ENCODE measurements at places on chromosomes 7 and 10.

DNA sequence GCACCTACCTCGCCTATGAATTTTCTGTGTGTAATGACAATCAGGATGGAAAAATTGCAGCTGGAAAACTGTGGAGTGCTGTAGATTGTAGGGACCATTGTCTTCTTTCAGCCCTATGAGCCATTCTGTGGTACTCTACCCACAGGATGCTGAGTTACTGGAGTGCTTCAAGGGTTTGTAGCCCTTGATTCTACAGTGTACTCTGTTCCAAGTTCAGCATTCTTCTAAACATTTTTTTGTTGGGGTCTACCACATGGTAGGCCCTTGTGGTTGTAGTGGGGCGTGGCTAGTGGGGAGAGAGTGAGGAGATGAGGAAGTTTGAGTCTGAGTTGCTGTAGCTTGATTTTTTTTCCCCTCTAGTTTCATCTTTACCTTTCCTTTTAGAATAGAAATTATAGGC, 33.5 kb downstream of the REEP3 start:
- H3K27me3 ChIP-seq: no peaks in the 10 kb centered on the region
- H3K36me3 ChIP-seq: no peaks in the 10 kb centered on the region

DNA sequence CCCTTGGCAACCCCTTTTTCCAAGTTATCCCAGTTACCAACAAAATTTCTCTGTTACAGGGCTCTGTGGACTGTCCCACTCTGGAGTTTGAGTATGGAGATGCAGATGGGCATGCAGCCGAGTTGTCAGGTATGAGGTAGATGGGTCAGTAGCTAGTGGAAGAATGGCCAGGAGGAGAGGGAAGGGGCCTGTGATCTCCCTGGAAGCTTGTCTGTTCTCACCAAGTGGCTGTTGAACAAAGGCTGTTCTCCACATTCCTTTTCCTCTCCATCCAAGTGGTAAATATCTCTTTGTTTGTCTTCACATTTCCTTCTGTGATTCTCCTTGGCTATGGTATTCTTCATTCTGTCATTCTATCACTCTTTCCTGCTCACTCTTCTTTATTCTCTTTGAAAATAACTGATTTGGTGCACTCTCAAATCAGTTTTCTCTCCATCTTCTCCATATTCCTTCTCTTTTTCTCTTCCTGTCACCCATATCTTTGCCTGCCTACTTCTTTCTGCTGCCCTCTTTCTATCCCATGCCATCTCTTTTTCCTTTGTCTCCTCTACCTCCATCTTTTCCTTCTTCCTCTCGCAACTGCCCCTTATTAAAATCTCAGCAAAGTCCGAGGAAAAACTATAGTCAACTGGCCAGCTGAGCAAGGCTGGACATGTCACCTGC, 5.9 kb downstream of the STRIP2 start:
- no peak for DNase-seq
- H3K27me3 ChIP-seq: peaks cover 2% of the 10 kb centered on the region
- peaks cover 8% of the 10 kb centered on the region for H3K36me3 ChIP-seq
- H3K4me3 ChIP-seq: no peak overlapping the region
- peaks cover 23% of the 10 kb centered on the region for H3K4me1 ChIP-seq

GRCh38 chr7:160958-161725, 31.2 kb upstream of the FAM20C start:
- H3K4me1 ChIP-seq: peaks cover 6% of the 10 kb centered on the region
- DNase-seq: no peak

- H3K27ac ChIP-seq: no peak overlapping the region
- H3K36me3 ChIP-seq: no peaks in the 10 kb centered on the region
- peaks cover 2% of the 10 kb centered on the region for H3K27me3 ChIP-seq
These were observed 17.1 kb downstream of the GRID1 start for GRCh38 chr10:86349474-86349873.

DNA sequence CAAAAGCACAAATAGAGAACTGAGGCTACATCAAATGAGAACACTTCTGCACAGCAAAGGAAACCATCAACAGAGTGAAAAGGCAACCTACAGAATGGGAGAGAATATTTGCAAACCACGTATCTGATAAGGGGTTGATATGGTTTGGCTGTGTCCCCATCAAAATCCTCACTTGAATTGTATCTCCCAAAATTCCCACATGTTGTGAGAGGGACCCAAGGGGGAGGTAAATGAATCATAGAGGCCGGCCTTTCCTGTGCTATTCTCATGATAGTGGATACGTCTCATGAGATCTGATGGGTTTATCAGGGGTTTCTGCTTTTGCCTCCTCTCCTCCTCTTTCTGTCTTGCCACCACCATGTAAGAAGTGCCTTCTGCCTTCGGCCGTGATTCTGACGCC, 120.6 kb upstream of the FRMD4A start:
- no peak overlapping the region for H3K27ac ChIP-seq
- H3K27me3 ChIP-seq: peaks cover 5% of the 10 kb centered on the region
- DNase-seq: no peak
- H3K4me1 ChIP-seq: no peaks in the 10 kb centered on the region

DNA sequence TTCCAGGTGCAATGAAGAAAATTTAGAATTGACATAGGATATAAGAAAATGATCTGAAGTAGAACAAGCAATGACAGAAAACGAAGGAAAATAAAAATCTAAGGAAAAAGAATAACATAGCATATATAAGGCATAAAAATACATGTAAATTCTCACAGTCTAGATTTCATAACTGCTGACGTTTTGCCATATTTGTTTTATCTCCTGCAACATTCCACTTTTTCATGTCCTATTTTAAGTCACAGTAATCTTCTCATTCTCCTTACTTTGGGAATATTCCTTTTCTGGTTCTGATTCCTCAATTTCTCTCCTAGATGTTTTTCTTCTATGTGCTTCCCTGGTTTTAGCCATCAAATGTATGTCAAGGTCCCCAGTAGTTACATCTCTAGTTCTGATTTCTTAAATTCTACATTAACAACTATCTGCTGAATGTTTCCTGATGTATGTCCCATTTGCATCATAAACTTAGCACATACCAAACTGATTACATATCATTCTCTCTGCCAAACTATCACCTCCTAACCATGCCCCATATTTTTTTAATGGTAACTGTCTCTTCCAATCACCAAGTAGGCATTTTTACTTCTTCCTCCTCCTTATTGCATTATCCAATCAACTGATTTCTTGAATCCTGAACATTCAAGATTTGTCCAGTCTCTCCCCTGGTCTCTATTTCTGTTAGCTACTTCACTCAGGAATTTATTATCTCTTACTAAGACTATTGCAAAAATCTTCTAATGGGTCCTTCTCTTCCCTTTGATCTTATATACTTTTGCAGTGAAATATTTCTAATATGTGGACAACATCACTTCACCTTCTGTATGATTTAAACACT, 171.3 kb downstream of the DNAJC1 start:
- H3K27ac ChIP-seq: no peak overlapping the region
- no peak for DNase-seq
- H3K27me3 ChIP-seq: peaks cover 9% of the 10 kb centered on the region
- H3K4me3 ChIP-seq: no peak overlapping the region
- no peaks in the 10 kb centered on the region for H3K4me1 ChIP-seq

DNA sequence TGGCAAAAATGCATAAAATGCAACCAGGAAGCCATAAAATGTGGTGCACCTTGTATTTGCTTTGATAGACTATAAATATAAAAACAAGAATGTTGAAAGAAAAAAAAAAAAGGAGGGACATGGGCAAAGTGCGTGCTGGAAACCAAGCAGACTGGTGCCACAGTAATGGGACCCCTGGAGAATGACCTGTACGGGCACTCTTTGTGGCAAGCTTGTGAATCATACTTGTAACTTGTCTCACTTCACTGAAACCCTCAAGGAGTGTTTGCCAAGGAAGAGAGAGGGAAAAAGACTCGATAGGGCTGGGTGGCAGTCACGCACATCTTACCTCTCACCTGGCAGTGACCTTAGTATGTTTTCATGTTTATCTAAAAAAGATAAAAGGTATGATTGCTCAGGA, 1183.6 kb downstream of the GATA3 start:
- DNase-seq: no peak
- H3K27me3 ChIP-seq: no peaks in the 10 kb centered on the region
- H3K4me1 ChIP-seq: no peaks in the 10 kb centered on the region
- H3K4me3 ChIP-seq: no peak overlapping the region
- H3K36me3 ChIP-seq: no peaks in the 10 kb centered on the region
- no peak overlapping the region for H3K27ac ChIP-seq

GRCh38 chr10:62047228-62047892, 145.9 kb downstream of the ARID5B start:
- no peak for DNase-seq
- H3K4me3 ChIP-seq: no peak overlapping the region
- H3K27ac ChIP-seq: no peak overlapping the region
- H3K4me1 ChIP-seq: peaks cover 20% of the 10 kb centered on the region

DNA sequence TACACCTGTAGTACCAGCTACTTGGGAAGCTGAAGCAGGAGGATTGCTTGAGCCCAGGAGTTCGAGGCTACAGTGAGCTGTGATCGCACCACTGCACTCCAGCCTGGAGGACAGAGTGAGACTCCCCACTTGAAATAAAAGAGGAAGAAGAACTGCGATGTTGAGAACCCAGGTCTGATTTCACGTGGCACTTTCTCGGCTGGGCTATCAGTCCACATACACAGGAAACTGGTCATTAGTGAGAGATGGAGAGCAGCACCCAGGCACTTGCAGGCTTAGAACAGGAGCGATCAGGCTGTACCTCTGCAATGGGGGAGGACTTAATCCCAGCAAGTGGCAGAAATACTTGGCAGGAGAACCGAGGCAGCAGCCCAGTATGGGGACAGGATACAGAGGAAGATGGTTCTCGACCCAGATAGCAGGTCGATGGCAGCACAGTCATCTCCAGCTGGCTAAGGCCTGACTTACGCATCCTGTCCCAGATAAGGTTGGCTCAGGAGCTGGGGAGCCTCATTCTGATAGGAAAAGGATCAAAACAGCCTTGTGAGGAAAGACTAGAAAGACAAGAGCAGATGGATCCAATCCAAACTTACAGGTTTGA, 487.7 kb upstream of the AUTS2 start:
- H3K27me3 ChIP-seq: peaks cover 6% of the 10 kb centered on the region
- no peak for DNase-seq

- no peak overlapping the region for H3K27ac ChIP-seq
- peaks cover 4% of the 10 kb centered on the region for H3K36me3 ChIP-seq
- H3K27me3 ChIP-seq: peaks cover 9% of the 10 kb centered on the region
- DNase-seq: no peak
- no peak overlapping the region for H3K4me3 ChIP-seq
These were observed 254.2 kb upstream of the C7orf33 start for GRCh38 chr7:148336411-148336810.

DNA sequence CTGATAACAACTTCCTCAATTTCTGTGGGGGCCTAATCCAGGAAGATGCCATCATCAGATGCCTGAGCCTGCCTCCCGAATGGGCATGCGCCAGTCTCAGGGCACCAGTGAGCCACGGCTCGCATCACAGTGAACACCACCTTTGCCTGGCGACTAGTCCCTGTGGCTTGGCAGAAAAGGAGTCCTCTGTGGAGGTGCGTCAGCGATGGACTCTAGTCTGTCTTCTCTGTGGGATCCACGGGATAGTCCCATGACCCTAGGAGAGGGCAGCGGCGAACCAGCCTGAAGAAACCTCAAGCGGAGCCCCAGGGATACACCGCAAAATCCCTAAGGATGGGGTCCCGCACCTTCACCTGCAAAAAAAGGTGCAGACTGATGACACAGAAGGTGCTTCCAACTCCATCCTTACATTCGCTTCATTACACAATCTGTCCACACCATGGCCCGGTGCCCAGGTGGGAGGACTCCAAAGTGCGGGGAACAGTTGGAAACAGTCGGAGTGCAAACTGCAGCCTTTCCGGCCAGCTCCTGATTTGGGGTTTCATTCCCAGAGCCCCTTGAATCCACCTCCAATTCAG, 35.1 kb upstream of the ZNF273 start:
- H3K4me3 ChIP-seq: no peak overlapping the region
- no peak for DNase-seq
- no peak overlapping the region for H3K27ac ChIP-seq
- H3K36me3 ChIP-seq: no peaks in the 10 kb centered on the region
- peaks cover 9% of the 10 kb centered on the region for H3K27me3 ChIP-seq
- no peaks in the 10 kb centered on the region for H3K4me1 ChIP-seq

- no peaks in the 10 kb centered on the region for H3K36me3 ChIP-seq
- DNase-seq: no peak
- no peak overlapping the region for H3K4me3 ChIP-seq
- peaks cover 6% of the 10 kb centered on the region for H3K27me3 ChIP-seq
These were observed 63.4 kb upstream of the AQP1 start for GRCh38 chr7:30848121-30848855.

DNA sequence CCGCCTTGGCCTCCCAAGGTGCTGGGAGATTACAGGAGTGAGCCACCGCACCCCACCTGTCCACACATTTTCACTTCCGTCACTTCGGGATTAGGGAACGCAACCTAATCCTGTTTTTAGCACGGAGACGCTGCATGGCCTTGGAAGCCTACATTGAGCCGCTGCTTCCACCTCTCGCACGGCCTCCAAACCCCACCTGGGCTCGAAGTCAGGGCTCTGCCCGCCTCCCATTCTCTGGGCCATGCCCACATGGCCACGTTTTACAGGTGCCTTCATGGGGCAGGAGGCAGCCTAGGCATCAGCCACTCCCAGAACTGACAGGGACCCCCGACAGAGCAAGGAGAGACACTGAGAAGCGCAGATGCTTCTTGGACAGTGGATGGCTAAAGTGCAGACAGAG, 100.6 kb downstream of the OAT start:
- DNase-seq: no peak
- peaks cover 5% of the 10 kb centered on the region for H3K4me1 ChIP-seq
- no peak overlapping the region for H3K27ac ChIP-seq

DNA sequence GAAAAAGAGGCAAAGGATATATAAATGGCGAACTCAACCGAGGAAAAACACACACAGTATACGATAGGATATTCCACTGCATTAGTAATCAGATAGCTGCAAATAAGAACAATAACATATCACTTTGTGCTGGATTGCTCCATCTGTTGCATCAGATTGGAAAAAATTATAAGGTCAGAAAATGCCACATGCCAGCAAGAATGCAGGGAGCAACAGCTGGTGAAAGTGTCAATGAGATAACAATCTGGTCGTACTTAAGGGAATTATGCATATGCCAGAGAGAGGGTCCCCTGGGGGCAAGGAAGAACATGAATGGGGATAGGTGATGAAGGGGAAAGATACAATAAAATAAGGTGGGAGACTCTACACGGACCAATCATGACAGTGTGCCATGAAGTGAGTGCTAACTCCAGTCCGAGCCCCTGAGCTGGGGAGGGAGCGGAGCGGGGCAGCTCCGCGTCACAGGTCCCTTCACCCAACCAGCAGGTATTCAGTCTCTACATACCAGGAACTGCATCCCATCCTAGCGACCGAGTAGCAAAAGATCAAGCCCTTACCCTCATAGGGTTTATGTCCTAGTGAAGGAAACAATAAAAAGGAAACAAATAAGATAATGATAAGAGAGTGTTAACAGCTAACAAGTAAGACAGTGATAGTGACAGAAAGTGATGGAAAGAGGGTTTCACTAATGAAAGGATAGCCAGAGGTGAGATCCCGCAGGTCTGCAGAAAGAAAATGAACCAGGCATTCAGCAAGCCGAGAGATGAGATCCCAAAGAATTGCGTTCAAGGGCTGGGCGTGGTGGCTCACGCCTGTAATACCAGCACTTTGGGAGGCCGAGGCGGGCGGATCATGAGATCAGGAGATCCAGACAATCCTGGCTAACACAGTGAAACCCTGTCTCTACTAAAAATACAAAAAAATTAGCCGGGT, 9.4 kb downstream of the MPP7 start:
- DNase-seq: no peak
- H3K27ac ChIP-seq: no peak overlapping the region
- H3K36me3 ChIP-seq: no peaks in the 10 kb centered on the region

GRCh38 chr7:127158659-127159058, 94.1 kb downstream of the GRM8 start:
- peaks cover 4% of the 10 kb centered on the region for H3K4me1 ChIP-seq
- no peak overlapping the region for H3K27ac ChIP-seq
- no peak for DNase-seq
- no peaks in the 10 kb centered on the region for H3K36me3 ChIP-seq
- no peaks in the 10 kb centered on the region for H3K27me3 ChIP-seq

Data from endothelial cell (in vitro differentiated cells).